ENCODE measurements at places on chromosomes 4 and X. TPM values are rescaled to one million over a fixed set of nuclear protein-coding genes. Genes with fewer than 3 reads are reported as not detected.

TKTL2 gene
- polyA plus RNA-seq: not detected

CXXC4 gene
- 6.9 TPM for polyA plus RNA-seq

MND1 gene
- 16.7 TPM for polyA plus RNA-seq

TMSB15A gene
- polyA plus RNA-seq: 66.0 TPM

TRPC3 gene
- 0.81 TPM for polyA plus RNA-seq

CT45A8 gene
- polyA plus RNA-seq: not detected
